ENCODE measurements at places on chromosomes 5 and 9.
A peak's percentile ranks its signal among the peaks of the same experiment; 100 is the strongest.

DNA sequence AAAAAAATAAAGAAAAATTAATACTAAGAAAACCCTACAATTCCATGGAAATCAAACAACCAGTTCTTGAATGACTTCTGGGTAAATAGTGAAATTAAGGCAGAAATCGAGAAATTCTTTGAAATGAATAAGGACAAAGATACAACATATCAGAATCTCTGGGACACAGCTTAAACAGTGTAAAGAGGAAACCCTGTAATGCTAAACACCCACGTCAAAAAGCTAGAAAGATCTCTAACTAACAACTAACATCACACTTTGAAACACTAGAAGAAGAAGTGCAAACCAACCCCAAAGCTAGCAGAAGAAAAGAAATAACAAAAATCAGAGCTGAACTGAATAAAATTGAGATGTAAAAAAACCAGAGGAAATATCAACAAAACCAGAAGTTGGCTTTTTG is 114.6 kb upstream of the CD180 start:
- DNase-seq = no peak

DNA sequence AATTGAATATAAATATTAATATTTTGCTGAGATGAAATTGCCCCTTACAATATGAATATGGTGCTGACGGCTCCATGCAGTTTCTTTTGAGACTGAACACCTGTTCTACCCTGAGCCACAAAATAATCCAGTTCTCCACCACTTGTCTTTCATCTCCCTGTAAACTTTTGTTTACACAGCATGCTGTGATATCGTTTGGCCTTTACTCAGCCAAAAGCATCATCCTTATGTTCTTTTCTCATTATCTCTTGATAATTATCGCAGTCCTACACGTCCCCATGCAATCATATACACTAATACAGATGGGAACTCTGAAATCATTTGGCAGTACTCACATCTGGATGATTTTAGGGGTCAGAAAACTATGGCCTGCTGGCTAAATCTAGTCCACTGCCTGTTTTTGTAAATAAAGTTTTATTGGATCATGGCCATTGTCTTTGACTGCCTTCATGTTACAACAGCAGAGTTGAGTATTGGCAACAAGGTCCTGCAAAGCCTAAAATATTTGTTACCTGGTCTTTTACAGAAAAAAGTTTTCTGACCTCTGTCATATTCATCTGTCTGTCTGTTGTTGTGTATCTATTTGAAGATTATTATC is 53.3 kb downstream of the AOPEP start:
- no peak for DNase-seq

GRCh38 chr9:135559606-135560005 is 1.9 kb upstream of the PAEP start:
- no peak for DNase-seq

DNA sequence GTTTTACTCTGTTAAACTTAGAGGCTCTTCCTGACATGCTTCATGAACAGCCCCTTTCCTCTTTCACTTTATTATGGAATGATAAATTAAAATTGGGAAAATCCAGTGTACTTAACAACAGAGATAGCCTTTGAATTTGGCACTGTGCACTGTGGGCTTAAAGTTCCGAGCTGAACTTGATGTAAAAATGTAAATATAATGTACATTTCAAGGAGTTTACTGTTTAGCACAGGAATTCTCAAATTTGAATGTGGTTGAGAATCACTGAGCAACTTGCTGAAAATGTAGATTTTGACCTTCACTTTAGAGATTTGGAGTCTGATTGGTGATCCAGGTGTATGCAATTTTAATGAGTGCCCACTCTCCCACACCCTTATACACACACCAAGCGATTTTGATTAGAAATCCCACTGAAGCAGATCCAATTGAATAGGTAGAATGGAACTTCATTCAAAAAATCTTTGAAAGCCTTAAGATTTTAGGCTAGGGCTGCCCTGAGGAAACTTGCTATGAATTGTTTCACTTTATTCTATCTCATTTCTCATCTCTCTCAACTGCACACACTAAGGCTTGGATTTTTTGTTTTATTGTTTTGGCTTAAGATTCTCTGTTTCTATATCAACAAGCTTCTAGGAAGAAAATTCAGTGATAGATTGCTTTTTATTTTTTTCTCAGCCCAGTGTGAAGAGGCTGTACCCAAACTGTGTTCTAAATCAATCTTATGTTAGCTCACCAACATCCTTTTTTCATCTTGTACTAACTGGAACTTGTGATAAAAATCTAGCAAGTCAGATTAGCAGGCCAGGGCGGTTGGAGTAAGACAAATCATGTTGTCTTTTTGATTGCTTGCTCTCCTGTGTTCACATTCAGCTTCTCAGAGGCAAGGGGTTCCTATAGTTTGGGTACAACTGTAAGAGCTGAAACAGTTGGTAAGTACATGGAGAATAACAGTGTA is 22.9 kb downstream of the NUDT12 start:
- no peak for DNase-seq

DNA sequence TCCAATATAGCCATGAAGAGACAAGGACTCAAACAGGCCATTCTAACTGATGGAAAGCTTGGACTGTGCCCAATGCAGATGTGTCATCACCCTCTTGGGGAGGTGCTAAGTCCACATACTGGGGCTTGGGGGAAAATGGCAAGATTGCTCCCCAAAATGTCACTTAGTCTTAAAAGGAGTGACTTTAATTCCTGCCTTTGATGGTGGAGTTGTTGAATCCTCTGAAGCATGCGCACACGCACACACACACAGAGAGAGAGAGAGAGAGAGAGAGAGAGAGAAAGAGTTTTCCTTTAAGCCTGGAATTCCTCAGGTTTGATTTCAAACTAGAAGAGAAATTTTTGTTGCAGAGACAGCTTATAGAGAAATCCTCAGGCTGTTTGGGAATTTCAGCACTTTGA is 161.9 kb upstream of the GAS1 start:
- no peak for DNase-seq

DNA sequence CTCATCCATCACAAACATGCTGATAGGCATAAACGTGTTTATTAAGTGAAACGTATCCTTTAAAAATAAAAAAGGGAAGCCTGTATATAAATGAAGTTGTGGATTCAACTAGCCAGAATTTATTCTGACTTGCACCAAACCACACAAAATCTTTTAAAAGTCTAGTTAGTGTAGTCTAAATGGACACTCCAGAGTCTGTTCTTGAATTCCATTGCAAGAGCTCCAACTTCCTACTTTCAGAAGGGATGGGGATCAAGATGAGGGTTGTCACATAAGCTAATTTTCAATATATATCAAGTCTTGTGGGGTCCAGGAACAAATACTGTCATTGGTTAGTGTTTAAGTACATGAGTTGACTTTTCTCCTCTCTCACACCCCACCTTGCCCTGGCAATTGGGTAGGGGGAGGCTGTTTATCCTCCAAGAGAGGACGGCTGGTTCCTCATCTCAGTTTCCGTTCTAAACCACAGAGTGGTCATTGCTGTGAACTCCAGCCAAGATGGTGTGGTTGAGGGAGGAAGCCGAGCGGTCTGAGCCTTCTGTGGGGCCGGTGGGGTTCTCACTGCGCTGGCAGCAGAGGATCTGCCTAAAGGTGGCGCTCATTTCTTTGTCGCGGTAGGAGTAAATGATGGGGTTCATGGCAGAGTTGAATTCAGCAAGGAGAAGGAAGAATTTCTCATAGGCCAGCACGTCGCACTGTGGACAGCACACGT is 163.2 kb downstream of the LPAR1 start:
- peak; percentile 67 for DNase-seq
